ENCODE measurements at places on chromosomes 3 and 15. TPM values are rescaled to one million over a fixed set of nuclear protein-coding genes. Genes with fewer than 3 reads are reported as not detected.

Gene ADAMTS7
- not detected for total RNA-seq

Gene GOLGA8K
- total RNA-seq, result 4.0 TPM

Gene PLCH1
- total RNA-seq, result 5.1 TPM

Gene SKOR1
- 0.89 TPM for total RNA-seq

Gene FILIP1L
- total RNA-seq, result 2.4 TPM

Gene SAMMSON
- total RNA-seq, result not detected

Gene GABRA5
- total RNA-seq, result not detected

Gene USP50
- not detected for total RNA-seq

Gene ROBO2
- total RNA-seq, result not detected

Gene IQCH
- 2.2 TPM for total RNA-seq

Gene SCN11A
- total RNA-seq, result 0.08 TPM

Gene SLC6A1
- not detected for total RNA-seq

Gene RNU5B-1
- 27.3 TPM for total RNA-seq

Gene ZNF80
- 5.1 TPM for total RNA-seq

Gene AGBL1
- total RNA-seq, result not detected

Gene HYAL1
- total RNA-seq, result 0.28 TPM

Measured in activated naive CD8-positive, alpha-beta T cell treated with anti-CD3 and anti-CD28 coated beads, Interleukin-2, amount 10 ng/mL, durations not matched to agents 7 days and 5 days (primary cell).